NCI-H187 treated with DMSO at 0.1 percent for 48 hours (cell line): ENCODE measurements at places on chromosomes 2 and 18.

- no peak for DNase-seq
Observed at GRCh38 chr18:78981989-78982620, 2.5 kb downstream of the SALL3 start.

GRCh38 chr2:60441800-60442199 lies 111.7 kb downstream of the BCL11A start:
- DNase-seq = no peak

DNA sequence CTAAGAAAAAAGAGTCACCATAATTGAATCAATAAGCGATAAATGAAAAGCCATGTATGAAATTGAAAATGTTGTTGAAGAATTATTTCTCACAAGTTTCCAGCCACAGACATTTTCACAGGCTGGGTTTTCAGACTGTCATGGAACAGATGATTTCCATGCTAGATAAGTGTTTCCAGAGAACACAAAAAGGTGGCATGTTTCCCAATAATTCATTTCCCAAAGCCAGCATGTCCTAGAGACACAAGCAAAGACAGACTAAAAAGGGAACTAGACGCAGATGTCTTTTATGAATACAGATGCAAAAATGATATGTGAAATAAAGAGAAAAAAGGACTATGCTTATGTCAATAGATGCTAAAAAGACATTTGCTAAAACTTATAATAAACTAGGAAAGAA lies 255.1 kb downstream of the EIPR1 start:
- no peak for DNase-seq

- no peak for DNase-seq
Observed at GRCh38 chr2:120488531-120488930, 142.6 kb downstream of the INHBB start.

DNA sequence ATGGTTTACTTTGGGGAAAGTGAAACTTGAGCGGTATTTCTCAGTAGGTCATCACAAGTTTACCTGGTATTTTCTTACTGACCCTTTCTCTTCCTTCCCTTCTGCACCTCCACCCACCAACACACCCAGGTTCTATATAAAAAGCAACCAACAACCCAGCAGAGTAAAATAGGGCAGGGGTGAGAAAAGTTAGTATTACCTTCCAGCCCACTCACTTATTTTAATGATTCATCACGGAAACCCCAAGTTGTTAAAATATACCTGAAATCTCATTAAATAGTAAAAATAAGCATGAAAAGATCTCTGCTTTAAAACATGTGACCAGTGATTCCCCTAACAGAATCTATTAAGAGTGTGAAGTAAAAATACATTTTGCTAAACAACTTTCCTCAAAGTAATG lies 306.1 kb downstream of the ZEB2 start:
- DNase-seq = no peak

DNA sequence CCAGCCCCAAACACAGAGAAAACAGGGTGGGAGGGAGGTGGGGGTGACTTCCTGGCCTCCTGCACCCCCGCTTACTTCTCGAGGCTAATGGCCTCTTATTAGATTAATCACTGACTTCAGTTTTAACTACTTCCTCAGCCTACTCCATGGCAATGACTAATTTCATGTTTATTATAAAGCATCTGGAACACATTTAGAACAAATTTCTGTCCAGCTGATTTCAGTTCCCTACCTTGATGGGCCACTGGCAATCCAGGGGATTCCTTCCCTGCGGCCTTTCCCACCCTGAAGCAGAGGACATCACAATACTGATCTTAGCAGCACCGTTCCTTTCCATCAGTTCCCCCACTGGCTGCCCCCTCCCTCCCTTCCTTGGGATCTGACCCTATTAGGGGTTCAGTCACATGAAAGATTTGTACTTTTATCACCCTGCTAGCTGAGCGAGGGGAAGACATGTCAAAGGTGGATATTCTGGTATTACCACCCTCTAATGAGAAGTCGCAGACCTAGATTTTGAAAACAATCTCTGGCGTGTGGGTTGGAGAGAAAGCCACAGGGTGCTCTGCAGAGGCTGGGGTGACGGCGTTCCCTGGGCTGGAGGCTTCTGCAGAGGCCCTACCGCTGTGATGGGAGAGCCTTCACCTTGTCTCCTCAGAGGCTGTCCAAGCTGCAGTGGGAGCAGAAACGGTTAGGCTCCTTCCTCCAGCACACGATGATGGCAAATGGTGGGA lies 67.6 kb downstream of the KIAA2012 start:
- no peak for DNase-seq

DNA sequence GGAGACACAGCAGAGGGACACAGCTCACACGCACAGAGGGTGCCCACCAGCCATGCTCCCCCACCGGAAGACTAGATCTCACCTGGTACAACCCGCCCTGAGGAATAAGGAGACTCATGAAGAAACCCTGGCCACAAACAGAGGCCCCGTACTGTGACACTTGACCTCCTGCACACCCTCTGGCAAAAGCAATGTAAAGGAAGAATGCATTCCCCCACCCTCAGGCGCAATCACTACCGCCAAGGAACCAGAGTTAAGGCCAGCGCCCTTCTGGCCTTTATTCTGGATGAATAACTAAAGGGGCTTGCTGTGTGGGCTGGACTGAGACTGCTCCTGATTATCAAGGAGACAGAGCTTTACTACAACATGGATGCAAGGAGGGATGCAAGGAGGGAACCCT lies 509.2 kb upstream of the SPHKAP start:
- no peak for DNase-seq

GRCh38 chr2:164151522-164151921 lies 415.7 kb upstream of the FIGN start:
- no peak for DNase-seq

DNA sequence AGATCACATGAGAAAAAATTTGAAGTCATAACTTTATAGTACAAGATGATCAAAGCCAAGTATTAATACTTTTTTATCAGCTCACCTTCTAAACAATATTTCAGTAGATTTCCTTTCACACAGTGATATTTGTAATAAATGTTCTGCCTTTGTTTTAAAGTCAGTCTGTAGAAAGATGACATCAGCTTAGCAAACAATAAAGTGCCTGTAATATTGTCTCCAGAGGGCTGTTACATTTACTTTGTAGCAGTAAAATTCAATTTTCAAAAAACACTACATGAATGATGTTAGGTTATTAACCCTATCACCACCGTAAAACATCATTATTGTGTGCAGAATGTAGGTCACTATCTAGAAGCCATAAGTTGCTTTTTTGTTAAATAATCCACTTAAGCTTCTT lies 49.6 kb downstream of the ZEB2 start:
- no peak for DNase-seq

GRCh38 chr2:169462896-169463695 lies 16.2 kb upstream of the BBS5 start:
- no peak for DNase-seq

GRCh38 chr2:226270285-226271058 lies 529.1 kb downstream of the IRS1 start:
- no peak for DNase-seq

DNA sequence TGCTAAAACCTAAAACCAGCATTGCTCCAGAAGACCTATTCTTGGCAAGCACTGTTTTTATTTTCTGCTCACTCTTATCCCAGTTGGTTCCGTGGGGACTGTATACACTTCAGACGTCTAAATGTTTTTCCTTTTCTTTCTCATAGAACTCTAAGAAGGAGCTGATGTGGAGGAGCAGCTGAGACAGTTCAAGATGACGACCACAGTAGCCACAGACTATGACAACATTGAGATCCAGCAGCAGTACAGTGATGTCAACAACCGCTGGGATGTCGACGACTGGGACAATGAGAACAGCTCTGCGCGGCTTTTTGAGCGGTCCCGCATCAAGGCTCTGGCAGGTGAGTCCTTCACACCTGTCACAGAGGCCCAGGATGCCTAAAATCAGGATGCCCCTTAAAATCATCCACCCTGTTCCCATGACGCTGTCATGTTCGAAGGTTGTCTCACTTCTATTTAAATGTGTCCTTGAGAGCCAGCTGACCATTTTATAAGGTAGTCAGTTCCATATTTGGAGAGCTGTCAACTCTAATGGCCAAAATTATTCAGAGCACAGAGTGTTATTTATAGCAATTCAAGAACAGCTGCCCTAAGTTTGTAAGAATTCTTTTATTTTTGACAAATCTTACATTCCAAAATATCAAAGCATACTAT lies 70.2 kb downstream of the SPTBN1 start:
- no peak for DNase-seq

DNA sequence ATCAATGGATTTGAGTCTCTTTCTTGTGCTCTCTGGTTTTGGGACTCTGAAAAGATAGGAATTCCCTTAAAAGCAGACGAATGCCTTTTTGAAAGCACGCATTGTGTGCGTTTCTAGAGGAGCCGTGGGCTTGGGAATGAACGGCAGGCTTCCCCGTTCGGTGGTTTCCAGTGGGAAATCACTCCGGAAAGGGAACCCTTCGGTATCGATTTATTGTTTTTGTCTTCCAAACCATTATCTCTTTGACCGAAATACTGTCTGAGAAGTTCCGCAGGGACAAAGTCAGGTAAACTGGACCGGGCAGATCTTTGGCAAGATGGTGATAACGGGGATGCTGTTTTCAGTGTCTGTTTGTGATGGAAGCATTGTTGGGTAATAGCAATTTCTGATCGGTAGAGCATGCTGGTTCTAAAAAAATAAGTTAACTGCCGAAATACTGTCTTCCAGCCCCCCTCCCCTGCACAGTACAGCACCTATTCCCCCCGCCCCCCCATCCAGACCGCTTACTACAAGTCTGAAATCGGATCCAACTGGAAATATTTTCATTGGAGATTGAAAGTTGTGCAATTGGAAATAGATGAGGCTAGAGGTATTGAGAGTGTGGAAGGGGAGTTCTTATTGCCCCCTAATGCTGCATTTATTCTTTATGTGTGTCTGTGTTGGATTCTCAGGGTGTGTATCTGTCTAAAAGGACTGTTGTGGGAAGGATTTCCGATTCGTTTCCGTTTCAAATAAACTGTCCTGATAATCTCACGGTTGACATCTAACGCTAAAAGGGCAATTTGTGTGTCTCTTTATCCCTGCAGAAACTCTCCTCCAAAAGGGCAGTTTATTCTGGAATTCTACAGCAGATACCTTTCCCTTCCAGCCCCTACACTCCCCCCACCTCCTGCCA lies 635 bp downstream of the SETBP1 start:
- no peak for DNase-seq

DNA sequence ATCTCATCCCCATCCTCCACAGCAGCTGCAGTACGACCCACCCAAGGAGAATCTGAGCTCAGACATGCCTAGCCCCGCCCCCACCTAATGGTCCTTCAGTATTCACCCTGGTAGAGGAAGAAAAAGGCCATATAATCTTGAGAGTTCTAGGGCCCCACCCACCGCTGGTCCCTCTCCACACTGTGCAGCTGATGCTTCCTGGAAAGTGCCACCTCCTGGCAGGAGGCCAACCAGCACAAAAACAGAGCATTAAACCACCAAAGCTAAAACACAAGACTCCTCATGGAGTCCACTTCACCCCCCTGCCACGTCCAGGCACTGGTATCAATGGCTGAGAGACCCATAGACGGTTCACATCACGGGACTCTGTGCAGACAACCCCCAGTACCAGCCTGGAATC lies 40.7 kb downstream of the MC4R start:
- no peak for DNase-seq

GRCh38 chr2:116979916-116980764 lies 834.4 kb upstream of the DDX18 start:
- DNase-seq = no peak

DNA sequence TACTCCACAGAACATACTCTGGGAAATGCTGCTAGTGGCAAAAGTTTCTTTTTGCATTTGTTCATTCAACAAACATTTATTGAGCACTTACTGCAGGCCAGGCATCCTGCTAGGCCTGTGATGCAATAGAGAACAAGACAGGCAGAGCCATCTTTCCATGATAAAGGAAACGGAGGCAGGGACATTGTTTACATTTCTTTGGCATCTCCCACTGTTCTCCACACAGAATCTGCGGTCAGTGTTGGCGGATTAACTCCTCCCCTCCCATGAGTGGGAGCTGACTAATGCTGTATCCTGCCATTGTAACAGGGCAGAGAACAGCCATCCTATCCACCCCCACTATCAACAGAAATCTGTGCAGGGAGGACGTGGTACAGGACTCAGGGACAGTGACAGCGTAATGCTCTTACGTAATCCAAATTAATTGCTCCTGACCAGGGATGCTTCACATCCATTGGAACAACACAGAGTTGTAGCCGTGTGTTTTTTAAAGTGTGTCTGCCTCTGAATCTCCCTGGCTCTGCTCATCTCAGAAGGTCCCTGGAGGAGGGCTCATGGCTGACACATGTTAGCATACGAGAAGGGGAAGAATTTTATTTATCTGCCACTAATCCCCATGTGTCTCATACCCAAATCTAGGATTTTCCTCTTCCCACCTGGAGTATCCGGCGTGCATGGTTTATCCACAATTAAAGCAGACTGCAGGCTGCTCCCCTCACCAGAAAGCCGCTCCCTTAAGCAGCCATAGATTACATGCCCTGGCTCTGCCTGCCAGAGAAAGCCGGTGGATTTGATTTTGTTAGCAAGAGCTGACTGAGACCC lies 32.3 kb downstream of the STEAP3 start:
- no peak for DNase-seq

- DNase-seq = no peak
Observed at GRCh38 chr2:24919506-24920097, 435 bp downstream of the ADCY3 start.

- no peak for DNase-seq
Observed at GRCh38 chr2:42086500-42086953, 38.7 kb downstream of the PKDCC start.

GRCh38 chr18:43936176-43936575 lies 658.9 kb upstream of the SYT4 start:
- DNase-seq = no peak

- no peak for DNase-seq
Observed at GRCh38 chr18:23240609-23240930, 105.3 kb downstream of the CABLES1 start.

- DNase-seq = no peak
Observed at GRCh38 chr2:163828771-163829170, 93.0 kb upstream of the FIGN start.

- DNase-seq = no peak
Observed at GRCh38 chr2:105324732-105325131, 4.8 kb downstream of the TGFBRAP1 start.

GRCh38 chr2:108396845-108397244 lies 19.1 kb downstream of the SULT1C4 start:
- no peak for DNase-seq

GRCh38 chr18:73839441-73839840 lies 308.2 kb downstream of the FBXO15 start:
- DNase-seq = no peak

DNA sequence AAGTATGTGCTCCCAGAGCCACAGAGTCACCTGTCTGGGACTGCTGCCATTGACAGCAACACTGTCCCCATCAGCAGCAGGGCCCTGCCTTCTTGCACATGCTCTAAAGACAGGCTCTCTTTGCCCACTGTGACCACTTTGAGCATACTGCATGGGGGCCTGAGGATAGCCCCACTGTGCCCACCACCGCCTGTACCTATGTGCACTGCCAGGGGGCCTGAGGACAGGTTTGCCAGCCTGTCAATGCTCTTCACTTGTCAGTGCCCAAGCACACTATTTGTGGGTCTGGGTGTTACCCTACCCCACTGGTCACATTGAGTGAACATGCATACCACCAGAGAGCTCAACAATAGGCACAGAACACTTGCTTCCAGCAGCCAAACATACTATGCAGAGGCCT lies 1137.0 kb upstream of the FANCL start:
- DNase-seq = no peak

- DNase-seq = no peak
Observed at GRCh38 chr2:30871440-30871839, 64.2 kb upstream of the CAPN13 start.
